ENCODE measurements at places on chromosomes 3 and 15. TPM values are rescaled to one million over a fixed set of nuclear protein-coding genes. Genes with fewer than 3 reads are reported as not detected.

GRCh38 chr3:11641683-11642430 lies 1.9 kb downstream of the VGLL4 start:
- no peak for DNase-seq

The SPINK8 gene
- total RNA-seq: not detected

The WNT5A gene
- 14.3 TPM for total RNA-seq

GRCh38 chr3:162738784-162739183 lies 1242.2 kb downstream of the OTOL1 start:
- no peak for DNase-seq

DNA sequence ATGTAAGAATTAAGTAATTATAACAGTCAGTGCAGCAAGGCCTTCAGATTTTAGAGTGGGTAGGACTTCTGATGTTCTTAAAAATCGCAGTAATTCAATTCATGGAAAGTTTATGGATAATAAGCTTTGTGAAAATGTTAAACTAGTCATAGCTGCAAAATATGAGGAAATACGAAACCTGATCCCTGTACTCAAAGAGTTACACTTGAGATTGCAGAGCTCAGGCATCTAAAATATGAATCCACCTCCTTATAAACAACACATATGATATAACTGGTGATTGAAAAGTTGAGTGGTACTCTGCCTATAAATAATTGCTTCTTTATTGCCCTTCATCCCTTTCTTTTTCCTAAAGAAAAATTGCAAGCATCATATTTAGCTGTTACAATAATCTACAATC lies 473.3 kb downstream of the OTOL1 start:
- no peak for DNase-seq

GRCh38 chr15:59996298-59997041 lies 7.6 kb upstream of the FOXB1 start:
- DNase-seq: no peak

The HHLA2 gene
- total RNA-seq: not detected
